ENCODE measurements at places on chromosomes 7 and 10. TPM values are rescaled to one million over a fixed set of nuclear protein-coding genes. Genes with fewer than 3 reads are reported as not detected.

The UNCX gene
- total RNA-seq: not detected

The MSS51 gene
- 3.5 TPM for total RNA-seq

The DDX50 gene
- 28.2 TPM for total RNA-seq

The HGF gene
- 0.35 TPM for total RNA-seq

The LRRC18 gene
- total RNA-seq: not detected

The SH2D4B gene
- not detected for total RNA-seq

The PON3 gene
- 3.4 TPM for total RNA-seq

The CLCN1 gene
- not detected for total RNA-seq

The INSYN2A gene
- not detected for total RNA-seq

The POM121 gene
- total RNA-seq: 46.8 TPM

The PCLO gene
- 0.65 TPM for total RNA-seq

The TMEM270 gene
- total RNA-seq: not detected

The ADIRF gene
- 2.8 TPM for total RNA-seq

The ENO4 gene
- not detected for total RNA-seq

The HIF1AN gene
- total RNA-seq: 33.8 TPM

The ODAD2 gene
- total RNA-seq: 4.4 TPM

The OPN4 gene
- total RNA-seq: not detected

The GIMAP1 gene
- 11.8 TPM for total RNA-seq

The METTL27 gene
- 1.2 TPM for total RNA-seq

The GPR26 gene
- total RNA-seq: not detected

The TMEM229A gene
- not detected for total RNA-seq

The PLOD3 gene
- total RNA-seq: 161 TPM

The ADCY1 gene
- 1.6 TPM for total RNA-seq

The TDRD1 gene
- not detected for total RNA-seq

The ATP6V0A4 gene
- total RNA-seq: 0.24 TPM

The LGI1 gene
- total RNA-seq: not detected

The MCM10 gene
- total RNA-seq: 28.7 TPM

The PIP gene
- total RNA-seq: not detected

The PILRB gene
- total RNA-seq: 42.5 TPM

The OR9A2 gene
- total RNA-seq: not detected

The TBL2 gene
- 34.8 TPM for total RNA-seq

The PVRIG gene
- total RNA-seq: 0.80 TPM

The NPM3 gene
- 55.4 TPM for total RNA-seq

The C10orf90 gene
- not detected for total RNA-seq

The RBP4 gene
- total RNA-seq: not detected

The JAZF1 gene
- 14.9 TPM for total RNA-seq

The RAB19 gene
- total RNA-seq: not detected

The PTPRE gene
- total RNA-seq: 116 TPM

The MUC12 gene
- total RNA-seq: not detected

The FAM237B gene
- total RNA-seq: not detected

The RNF148 gene
- 0.83 TPM for total RNA-seq

All from endothelial cell of umbilical vein (primary cell).